ENCODE measurements at places on chromosomes 12 and 14.

DNA sequence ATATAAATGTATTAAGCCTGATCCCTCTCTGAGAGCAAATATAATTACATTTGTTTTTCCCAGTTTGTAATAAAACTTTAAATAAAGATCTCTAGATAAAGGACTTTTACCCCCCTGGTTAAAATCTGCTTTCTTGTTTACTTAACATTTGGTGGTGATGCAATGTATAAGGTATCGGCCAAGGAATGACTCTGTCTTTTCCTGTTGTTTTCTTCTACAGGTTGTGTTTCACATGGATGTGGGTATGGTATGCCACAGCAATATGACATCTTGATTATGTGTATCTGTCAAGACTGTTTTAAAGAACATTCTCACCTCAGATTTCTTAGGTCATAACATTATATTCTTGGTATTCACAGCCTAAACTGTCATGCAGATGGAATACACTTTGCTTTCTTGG lies 210.6 kb upstream of the NOVA1 start:
- no peak for DNase-seq

DNA sequence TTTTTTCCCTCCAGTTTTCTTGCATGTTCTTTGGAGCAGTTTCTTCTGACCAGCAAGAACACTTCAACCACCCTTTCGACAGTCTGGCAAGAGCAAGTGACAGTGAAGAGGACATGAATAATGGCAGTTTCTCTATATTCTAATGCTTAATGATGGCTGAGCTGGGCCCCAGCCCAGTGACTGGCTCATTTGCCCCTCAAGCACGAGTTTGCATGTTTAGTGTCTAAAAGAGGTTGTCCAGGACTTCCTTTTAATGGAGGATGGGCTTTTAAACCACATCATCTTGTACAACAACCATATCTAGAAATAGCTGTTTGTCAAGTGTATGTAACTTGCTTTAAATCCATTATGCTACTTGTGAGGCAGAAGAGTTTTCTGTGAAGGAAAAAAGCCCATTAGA lies 28.4 kb downstream of the RAD9B start:
- DNase-seq: no peak

- no peak for DNase-seq
Observed at GRCh38 chr14:53285821-53286220, 132.7 kb upstream of the DDHD1 start.

DNA sequence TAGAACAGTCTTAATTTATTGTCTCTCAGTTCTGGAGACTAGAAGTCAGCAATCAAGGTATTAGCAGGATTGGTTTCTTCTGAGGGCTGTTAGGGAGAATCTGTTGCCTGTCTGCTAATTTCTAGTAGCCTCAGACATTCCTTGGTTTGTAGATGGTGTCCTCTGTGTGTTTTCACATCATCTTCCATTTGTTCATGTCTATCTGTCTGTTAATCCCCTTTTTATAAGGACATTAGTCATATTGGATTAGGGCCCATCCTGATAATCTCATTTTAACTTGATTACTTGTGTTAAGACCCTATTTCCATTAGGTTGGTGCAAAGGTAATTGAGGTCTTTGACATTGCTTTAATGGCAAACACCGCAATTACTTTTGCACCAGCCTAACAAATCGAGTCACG lies 34.3 kb downstream of the TBC1D15 start:
- DNase-seq: no peak

GRCh38 chr14:76245097-76245496 lies 93.4 kb downstream of the GPATCH2L start:
- no peak for DNase-seq

DNA sequence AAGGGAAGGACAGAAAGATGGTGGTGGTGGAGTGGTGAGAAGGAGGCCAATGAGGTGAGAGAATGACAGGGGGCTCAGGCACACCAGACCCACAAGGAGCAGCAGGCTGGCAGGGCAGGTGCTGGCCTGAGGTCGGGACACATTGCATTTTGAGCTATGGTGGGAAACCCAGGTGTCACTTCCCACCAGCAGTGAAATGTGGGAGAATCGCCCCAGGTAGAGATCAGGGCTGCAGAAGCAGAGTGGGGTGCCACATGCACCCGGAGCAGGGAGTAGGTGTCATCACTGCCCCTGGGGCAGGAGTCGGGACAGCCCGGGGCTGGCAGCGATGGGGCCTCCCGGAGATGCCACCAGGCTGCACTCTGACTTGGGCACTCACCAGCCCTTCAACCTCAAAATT lies 315.8 kb downstream of the BCL11B start:
- DNase-seq: no peak

DNA sequence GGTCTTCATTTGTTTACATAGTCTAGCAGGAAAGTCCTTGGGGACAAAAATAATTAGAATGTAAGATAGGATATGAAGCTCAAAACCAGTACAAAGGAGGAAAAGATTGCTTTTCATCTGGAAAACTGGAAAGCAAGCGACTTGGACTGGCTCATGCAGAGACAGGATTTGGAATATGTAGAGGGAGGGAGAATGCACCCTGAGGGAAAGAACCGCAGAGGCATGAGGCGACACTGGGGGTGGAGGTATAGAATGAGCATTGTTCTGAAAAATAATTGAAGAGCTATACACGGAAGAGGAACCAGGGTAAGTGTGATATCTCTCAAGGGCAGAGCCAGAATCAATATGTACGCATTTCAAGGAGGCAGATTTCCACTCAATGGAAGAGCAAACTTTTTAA lies 85.5 kb downstream of the PLEKHG3 start:
- no peak for DNase-seq

- DNase-seq: no peak
Observed at GRCh38 chr12:132572801-132573760, 37.3 kb downstream of the LRCOL1 start.

GRCh38 chr12:128797119-128798118 lies 26.3 kb downstream of the SLC15A4 start:
- no peak for DNase-seq

GRCh38 chr12:117214797-117215196 lies 24.5 kb upstream of the FBXO21 start:
- DNase-seq: no peak

Measured in NCI-H510A (cell line).